Astrocyte (in vitro differentiated cells and primary cell): ENCODE measurements at places on chromosomes 1 and 21.
A peak's percentile ranks its signal among the peaks of the same experiment; 100 is the strongest.

DNA sequence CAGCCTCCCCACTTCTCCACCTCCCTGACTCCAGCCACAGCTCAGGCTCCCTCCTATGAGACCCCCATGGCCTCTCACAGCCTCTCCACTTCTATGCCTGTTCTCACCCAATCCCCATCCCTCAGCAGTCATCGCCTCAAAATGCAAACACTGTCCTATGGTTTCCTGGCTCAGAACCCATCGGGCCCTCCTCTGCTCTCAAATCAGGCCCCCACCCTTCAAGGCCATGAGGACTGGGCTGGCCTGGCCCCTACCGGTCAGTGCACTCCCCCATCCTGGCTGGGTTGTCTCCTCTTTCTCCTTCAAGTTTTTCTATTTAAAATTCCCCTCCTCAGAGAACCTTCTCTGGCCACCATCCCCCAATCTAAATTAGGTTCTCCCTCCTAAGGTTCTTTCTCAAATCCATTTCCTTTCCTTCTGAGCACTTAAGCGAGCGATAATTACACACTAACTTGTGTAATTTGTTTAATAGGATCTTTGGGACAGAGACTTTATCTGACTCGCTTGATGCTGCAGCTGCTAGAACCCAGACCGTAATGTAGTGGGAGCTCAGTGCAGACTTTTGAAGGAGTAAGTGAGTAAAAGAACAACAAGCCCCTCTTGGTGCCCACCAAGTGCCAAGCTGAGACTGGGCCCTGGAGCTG is 347.2 kb downstream of the MATN1 start:
- no peak for DNase-seq

- no peak for DNase-seq
Measured at GRCh38 chr1:14658642-14659041, 60.2 kb downstream of the KAZN start.

DNA sequence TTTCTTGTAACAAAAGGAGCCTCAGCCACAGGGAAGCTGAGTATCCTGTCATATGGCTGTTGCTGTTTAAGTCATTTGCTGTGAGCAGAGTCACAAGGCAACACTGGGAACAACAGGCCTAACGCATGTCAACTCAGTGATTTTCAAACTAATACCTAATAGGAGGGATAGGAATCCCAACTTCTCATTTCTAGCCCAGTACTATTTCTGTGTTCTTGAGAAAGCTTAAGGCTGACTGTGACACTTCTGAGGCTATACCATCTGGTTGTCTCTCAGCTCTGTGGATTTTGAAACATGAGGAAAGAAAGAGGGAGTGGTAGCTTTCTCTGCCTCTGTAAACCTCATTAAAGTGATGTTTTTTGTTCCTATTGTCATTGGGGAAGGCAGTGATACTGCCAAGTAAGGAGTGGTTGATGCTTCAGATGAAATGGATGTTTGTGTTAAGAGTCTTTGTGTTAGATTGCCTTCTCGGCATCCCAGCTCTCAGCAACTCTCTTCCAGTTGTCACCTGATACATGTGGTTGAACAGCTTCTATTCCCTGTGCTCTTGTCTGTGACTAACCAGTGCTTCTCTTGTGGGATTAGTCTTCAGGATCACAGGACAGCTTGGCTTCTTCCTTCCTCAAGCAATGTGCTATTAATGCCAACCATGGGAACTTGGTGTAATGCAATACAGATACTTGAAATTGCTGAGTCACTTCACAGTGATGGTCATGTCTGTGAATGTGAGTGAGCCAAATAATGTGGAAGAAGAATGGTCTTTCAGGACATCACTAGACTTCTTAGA is 166.8 kb upstream of the IVNS1ABP start:
- DNase-seq: peak; percentile 89

GRCh38 chr21:36909901-36910561 is 56.4 kb downstream of the HLCS start:
- DNase-seq: peak; percentile 99

DNA sequence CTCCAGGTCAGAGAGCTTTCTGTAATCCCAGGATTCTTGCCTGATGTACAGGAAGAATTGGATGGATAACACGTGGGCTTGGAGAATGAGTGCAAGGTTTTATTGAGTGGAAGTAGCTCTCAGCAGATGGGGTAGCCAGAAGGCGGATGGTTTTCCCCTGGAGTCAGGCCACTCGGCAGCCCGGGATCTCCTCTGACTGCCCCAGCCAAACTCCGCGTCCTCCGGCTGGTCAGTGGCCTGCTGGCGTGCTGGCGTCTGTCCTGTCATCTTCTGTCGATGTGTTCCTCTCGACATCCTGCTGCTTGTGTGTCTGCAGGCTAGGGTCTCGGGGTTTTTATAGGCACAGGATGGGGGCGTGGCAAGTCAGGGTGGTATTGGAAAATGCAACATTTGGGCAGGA is 27.4 kb upstream of the GJA9 start:
- no peak for DNase-seq

DNA sequence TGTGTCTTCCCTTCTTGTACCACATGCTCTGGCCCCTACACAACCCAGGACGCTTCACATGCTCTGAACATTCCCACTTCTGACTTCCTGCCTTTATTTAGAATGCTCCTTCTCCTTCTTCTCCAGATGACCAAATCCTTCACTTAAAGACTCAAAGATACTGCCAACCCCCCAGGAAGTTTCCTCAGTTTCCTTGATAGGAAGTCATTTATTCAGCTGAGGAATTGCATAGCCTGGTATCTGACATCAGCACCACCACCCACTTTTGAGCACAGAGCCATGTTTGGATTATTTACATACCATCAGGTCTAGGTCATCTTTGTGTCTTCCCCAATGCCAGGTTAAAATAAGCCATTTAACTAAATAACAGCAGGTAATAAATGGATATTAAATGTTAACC is 42.4 kb downstream of the GFI1 start:
- DNase-seq: peak; percentile 55

GRCh38 chr1:36829066-36829465 is 205.2 kb downstream of the GRIK3 start:
- no peak for DNase-seq

DNA sequence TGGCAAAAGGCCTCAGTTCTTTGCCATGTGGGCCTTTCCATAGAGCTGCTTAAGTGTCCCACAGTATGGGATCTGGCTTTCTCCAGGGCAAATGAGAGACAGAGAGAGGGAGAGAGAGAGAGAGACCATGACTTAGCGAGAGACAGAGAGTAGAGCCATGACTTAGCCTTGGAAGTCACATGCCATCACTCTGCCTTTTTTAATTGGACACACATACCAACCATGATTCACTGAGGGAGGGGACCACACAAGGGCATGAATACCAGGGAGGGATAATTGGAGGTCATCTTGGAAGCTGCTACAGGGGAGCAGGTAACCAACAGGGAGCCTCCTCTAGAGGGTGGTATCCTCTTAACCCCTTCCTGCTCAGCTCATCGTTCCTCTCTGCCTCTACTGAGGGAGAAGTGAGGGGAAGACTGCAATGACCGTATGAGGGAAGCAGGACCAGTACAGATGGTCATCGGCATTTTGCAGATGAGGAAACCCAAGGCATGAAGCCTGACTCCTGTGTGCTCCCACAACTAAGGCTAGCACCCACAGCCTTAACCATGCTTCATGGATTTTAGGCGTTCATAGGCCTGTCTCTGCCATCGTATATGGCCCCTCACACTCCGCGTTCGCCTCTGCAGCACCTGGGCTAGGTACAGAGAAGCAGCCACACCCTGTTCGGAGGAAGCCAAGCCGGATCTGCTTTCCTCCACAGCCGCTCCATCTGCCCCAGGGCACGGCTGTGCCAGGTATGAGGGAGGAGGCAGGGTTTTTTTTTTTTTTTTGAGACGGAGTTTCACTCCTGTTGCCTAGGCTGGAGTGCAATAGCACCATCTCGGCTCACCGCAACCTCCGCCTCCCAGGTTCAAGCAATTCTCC is 38.6 kb downstream of the MEF2D start:
- DNase-seq: no peak

DNA sequence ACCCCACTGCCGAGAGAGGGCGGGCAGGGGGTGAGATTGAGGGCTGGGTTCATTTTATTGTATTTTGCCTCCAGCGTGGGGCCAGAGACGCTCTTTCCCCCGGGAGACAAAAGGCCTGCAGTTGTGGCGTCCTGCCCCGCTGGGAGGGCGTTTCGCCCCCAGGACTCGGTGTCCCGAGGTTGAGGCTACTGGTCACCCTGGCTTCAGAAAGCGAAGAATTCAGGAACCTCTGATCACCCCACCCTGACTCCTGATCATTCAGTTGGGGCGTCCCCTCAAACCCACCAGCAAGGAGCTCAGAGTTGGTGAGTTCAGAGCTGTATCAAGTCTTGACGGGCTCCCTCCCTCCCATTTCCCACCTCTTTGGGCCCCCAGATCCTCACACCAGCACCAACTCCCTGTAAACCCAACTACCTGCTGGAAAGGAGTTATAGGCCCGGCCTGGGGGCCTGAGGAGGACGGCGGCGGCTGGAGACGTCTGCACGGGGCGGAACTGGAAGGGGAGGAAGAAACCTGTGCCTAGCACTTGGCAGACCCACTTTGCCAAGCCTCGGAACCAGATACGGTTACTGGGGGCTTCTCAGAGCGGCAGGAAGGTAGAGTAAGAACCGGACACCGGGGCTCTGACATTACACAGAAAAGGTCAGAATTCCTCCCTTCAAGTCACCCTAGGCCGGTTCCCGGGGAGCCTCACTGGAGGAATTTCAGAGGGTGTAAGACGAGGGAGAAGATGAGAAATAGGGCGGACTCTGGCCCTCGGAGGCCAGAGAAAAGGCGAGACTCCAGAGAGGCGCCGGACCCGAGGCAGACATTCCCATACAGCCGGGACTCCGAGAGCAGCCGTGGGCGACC is 761 bp upstream of the PAX7 start:
- no peak for DNase-seq

- DNase-seq: no peak
Measured at GRCh38 chr1:4044967-4045366, 144.9 kb upstream of the C1orf174 start.

DNA sequence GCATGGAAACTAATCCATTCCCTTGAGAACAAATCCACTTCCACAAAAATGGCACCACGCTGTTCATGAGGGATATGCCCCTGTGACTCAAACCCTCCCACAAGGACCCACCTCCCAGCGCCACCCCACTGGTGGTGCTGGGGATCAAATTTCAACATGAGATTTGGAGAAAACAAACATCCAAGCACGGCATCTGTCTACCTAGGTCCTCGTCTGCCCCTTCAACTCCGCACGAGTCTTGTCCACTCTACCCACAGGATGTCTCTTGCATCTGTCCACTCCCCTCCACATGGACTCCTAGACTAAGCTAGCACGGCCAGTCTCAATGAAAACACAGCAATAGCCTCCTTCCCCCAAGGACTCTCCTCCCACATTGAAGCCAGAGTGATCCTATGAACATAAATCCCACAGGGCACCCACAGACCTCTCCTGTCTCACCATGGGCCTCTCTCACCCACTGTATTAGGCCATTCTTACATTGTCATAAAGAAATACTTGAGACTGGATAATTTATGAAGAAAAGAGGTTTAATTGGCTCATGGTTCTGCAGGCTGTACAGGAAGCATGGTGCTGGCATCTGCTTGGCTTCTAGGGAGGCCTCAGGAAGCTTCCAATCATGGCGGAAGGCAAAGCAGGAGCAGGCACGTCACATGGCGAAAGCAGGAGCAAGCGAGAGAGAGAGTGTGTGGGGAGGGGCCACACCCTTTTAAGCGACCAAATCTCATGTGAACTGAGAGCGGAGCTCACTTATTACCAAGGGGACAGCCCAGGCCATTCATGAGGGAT is 101.4 kb downstream of the TOMM20 start:
- DNase-seq: no peak

DNA sequence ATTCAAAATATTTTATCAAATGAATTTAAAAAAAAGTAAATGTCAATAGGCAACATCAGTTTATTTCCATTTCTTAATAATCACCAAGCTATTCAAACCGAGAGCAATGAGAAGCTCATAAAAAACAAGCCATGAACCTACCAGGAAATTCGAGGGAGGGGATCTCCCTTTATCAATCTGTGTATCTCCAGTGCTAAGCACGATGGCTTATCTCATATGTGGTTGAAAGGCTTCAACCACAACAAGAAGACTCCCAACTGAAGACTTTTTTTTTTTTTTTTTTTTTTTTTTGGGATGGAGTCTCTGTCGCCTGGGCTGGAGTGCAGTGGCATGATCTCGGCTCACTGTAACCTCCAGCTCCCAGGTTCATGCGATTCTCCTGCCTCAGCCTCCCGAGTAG is 833.3 kb downstream of the USP25 start:
- DNase-seq: no peak

DNA sequence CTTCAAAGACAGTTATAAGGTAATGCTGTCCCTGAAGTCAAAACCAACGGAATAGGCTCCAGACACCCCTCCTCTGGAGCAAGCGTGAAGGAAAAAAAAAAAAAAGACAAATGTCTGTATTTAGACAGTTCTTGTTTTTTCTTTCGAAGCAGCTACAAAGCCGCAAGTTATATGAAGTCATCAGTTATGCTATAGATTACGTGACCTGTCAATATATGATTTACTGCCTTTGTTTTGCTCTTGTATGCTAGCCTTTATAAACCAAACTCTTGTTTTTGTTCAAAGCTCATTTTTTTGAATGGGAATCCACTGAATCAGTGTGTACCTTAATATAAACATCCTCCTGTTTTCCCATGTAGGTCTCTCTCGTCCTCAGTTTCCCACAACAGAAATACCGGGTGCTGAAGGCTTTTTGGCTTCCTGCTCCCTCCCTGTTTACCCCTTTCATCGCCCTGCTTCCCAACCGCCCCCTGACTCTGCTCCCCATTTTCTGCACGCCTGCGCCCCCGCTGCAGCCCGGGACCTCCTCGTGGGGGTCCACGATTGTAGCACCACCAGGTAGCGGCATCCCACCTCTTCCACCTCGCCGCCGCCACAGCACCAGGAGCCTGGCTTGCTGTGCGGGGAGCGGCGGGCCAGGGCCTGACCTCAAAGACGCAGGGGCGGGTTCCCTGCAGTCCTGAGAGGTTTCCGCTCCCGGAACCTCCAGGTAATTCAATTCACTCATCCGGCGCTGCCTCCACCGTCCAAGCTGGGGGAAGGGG is 5.2 kb upstream of the ZNF678 start:
- DNase-seq: no peak

DNA sequence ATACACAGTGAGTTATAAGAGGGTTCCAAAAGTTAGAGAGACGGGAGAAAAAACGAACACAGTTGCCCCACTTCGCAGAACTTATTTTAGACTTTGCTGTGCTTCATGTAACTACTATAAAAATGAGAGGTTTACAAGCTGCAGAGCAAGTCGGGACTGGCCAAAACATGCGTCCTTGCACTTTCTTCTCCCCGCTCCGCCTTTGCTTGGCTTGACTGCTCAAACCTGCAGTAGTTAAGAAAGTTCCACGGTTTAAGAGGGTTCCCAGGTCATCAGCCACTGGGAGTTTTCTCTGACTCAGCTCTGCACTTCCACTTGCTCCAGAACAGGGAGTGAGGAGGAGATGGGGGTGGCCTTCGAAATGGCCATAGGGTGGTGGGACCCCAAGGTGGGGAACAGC is 36.2 kb downstream of the CLIC6 start:
- DNase-seq: no peak

- peak; percentile 89 for DNase-seq
Measured at GRCh38 chr1:221487781-221488524, 253.9 kb downstream of the DUSP10 start.

GRCh38 chr1:60153961-60154360 is 80.4 kb upstream of the C1orf87 start:
- no peak for DNase-seq
